ENCODE measurements at places on chromosomes 4 and X.

DNA sequence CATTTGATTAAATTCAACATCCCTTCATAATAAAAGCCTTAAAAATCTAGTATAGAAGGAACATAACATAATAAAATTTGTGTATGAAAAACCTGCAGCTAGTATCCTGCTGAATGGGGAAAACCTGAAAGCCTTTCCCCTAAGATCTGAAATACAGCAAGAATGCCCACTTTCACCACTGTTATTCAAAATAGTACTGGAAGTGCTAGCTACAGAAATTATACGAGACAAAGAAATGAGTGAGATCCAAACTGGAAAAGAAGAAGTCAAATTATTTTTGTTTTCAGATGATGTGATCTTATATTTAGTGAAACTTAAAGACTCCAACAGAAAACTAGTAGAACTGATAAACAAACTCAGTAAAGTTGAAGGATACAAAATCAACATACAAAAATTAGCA is 152.9 kb downstream of the RTL3 start:
- no peak for DNase-seq

GRCh38 chrX:16978193-16978984 is 31.9 kb downstream of the REPS2 start:
- no peak for DNase-seq

DNA sequence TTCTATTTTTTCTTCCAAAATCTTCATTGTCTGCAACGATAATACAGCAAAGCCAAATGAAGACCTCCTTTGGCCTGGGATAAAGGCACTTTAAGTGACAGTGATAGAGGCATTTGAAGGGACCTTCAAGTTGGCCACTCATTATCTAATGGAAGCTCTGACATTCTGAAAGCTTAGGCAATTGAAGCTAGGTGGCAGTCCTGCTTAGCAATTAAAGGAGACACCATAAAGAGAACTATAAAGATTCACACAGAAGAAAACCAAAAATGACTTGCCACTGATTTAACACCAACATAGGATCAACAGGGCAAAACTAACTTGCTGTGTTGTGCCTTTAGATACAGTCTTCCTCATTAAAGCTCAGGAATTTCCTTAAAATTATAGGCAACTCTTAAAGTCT is 103.3 kb upstream of the TSPAN7 start:
- no peak for DNase-seq

DNA sequence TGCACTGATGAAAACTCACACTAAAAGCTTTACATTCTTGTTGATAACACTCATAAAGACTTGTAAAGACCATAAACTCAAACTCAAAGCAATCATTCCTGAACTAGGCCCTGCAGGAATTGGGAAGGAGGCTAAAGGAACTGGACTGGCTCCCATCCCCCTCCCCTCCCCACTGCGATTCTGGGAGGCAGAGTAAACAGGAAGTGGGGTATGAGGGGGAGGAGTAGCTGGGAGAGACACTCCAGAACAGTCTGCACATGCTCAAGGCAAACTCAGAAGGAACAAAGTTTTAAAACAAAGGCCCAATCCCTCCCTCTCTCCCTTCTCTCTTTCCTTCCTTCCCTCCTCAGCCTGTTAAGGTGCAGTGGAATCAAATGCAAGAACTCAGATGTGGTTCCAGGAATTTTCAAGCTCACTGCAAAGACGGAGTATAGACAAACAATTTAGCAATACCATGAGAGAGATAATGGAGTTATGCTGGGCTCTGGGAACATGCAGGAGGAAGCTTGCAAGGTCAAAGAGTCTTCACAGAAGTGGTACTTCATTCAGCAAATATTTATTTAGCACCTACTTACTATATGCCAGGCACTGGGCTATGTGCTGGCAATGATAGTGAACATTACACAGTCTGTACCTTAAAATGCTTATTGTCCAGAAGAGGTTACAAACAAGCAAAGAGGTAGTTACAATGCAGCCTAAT is 15.9 kb downstream of the MID1IP1 start:
- no peak for DNase-seq

DNA sequence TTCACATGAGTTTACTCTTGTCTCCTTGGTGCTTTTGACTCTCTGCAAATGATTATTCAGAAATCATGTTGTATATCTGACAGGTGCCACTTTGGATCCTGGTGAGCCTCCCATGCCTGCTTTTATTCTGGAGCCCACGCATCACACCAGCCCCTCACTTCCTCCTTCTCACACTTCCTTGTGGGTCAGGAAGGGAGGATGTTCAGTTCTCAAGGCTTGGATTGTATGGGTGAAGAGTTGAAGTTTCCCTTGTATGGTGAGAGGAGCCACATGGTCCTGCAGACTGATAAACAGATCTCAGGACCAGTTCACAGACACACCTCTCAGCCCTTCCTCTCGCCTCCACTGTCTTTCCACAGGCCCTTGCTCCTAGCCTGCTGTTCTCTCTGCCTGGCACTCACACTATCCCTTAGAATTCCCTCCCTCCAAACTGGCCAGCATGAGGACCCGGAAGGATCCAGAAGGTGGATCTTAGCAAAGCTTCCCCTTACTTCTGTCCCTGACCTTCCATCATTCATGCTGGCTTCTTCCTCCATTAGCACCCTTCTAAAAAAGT is 92.1 kb downstream of the STK32B start:
- no peak for DNase-seq

DNA sequence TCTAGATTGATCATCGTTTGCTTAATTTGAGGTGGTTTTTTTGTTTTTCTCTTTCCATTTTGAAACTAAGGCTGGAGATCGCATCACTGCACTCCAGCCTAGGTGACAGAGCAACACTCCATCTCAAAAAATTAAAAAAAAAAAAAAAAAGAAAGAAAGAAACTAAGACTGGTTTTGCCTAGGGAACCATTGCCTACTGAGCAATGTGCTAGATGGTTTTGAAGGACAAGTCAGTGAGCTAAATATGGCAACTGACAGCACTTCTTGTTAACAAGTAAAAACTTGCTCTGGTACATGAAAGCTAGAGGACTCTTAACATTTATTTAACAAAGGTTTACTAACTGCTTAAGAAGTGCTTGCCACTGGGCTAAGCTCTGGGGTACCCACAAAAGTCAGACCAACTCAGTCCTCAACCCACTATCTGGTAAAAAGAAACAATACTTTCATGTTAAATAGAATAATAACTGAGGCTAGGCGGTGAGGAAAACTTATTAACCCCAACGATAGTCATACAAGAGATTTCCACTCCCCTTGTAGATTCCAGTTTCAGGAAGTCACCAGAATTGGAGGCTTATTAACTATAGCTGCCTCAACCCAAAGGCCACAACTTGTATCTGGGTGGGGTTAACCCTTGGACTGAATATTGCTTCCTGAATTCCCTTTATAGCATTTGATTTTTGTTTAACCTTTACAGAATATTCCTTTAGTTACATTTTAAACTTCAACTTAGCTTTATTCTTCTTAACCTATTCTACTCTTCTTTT is 111.6 kb downstream of the FRYL start:
- no peak for DNase-seq

GRCh38 chr4:94304365-94304971 is 38.2 kb downstream of the HPGDS start:
- DNase-seq, result peak; percentile 10

DNA sequence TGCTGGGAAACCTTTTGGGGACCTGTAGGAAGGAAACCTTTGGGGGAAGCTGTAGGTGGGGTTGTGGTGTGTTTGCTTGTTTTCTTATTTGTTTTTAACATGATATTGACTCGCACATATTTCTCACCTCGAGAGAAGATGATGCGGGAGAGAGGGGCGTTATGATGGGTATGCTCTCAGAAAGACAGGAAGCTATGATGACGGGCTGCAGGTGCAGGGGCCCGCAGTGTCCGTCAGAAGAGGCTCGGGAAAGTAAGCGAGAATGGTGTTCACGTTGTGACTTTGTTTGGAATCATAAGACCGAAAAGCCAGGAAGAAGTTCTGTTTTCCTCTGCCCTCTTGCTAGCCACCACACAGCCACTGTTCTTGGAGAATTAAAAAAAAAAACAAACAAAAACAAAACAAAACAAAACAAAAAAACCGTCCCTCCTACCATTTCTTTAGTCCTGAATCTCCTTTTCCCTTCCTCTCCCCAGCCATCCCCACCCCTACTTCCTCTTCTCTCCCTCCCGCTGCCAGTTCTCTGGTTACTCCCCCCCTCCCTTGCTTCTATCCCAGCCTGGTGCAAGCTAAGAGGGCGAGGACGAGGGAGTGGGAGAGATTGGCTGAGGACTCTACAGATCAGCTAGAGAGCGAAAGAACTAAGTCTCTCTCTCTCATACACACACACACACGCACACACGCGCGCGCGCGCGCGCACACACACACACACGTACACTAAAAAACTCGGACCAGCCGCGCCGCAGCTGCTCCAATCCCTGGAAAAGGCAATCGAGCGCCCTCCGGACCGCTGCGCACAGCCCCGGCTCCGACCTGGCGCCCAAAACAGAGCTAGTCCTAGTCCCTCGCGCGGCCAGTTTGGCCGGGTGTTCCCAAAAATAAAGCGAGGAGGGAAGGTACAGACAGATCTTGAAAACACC is at the start of gene BMP3:
BMP3 (plus strand) TSS at position 648 of the 920 bp plus-strand sequence. CDS start 577 bp downstream, outside the sequence.
- peak; percentile 82 for DNase-seq

DNA sequence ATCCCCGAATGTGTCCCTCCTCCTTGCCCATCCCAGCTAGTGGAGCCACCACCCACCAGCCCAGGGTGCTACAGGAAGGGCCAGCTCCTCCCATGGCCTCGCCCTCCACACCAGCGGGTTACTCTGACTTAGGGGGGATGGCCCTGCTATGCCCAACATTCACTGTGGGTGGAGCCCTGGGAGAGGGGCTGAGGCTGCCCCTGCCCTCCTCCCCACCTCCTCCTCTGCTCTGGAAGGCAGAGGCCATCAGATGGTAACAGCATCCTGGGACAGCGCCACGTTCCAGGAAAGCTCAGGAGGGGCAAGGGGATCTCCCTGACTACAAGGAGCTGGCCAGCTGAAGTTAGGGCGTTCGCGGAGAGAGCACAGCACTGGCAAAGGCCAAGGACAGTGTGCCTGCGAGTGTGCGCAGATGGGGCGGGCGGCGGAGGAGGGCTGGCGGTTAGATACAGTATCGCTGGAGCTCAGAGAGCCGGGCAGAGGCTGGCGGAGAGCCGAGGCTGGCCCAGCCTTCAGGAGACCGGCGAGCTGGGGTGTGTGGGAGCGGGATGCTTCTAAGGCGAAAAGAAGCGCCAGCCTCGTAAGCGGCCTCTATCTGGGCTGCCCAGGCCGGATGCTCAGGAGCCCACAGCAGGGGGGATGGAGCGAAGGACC is 1.5 kb downstream of the JAKMIP1 start:
- DNase-seq, result no peak

DNA sequence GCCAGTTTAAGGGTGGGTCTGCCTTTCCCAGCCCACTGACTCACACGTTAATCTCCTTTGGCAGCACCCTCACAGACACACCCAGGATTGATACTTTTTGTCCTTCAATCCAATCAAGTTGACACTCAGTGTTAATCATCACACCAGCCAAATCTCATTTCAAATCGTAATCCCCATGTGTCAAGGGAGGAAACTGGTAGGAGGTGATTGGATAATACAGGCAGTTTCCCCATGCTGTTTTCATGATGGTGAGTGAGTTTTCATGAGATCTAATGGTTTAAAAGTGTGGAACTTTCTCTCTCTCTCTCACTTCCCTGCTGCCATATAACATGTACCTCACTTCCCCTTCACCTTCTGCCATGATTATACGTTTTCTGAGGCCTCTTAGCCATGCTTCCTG is 647.2 kb upstream of the FRG1 start:
- DNase-seq, result no peak

DNA sequence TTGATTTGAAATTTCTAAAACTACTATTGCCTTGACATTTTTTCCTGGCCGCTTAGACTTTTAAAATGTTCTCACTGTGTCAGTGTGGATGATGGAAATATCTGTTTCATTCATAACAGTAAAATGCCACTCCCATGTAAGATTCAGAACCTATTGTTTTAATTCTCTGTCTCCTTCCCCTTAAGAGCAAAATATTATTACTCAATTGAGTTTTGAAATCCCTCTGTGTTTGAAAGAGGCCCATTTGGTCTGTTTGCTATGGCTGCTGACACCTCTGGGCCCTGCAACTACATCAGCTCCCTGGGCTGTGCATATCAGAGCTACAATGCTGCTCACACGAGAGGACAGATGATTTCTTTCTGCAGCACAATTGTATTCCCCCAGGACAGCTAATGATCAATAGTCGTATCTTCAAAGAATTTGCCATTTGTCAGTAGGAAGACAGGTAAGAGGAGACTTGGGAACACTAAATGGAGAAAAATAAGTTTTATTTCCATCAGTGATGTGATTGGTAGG is 388.0 kb upstream of the GALNT7 start:
- no peak for DNase-seq

- DNase-seq, result no peak
Measured at GRCh38 chr4:108480881-108481280, 139.5 kb upstream of the RPL34 start.

DNA sequence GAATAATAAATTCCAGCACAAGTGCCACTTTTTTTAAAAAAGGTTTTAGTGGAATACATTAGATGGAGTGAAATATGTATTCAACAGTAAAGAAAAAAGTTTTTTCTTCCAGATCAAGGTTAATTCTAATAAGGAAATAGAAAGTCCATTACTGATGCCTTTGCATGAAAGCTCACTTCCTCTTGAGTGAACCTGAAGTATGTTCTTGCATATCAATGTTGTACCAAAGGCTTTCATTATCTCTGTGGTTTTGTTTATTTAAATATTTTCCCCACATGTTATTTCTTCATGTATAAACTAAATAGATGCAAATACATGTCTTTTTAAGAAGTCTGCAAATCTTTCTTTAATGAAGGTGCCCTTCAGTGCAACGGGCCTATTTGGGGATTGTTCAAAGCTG is 307.9 kb downstream of the C4orf33 start:
- no peak for DNase-seq

GRCh38 chrX:23802431-23802830 is 19.5 kb downstream of the SAT1 start:
- DNase-seq, result peak; percentile 35

- DNase-seq, result peak; percentile 30
Measured at GRCh38 chr4:37964734-37965457, 4.7 kb downstream of the PTTG2 start.
